CD8-positive, alpha-beta memory T cell (primary cell): ENCODE measurements at places on chromosomes 11 and 22.

GRCh38 chr22:24496661-24497060 lies 1.5 kb downstream of the UPB1 start:
- DNase-seq: no peak

GRCh38 chr11:67466962-67467771 lies 1.9 kb downstream of the TMEM134 start:
- no peak for DNase-seq

GRCh38 chr11:107929611-107930200 lies 1.5 kb downstream of the RAB39A start:
- DNase-seq: no peak

DNA sequence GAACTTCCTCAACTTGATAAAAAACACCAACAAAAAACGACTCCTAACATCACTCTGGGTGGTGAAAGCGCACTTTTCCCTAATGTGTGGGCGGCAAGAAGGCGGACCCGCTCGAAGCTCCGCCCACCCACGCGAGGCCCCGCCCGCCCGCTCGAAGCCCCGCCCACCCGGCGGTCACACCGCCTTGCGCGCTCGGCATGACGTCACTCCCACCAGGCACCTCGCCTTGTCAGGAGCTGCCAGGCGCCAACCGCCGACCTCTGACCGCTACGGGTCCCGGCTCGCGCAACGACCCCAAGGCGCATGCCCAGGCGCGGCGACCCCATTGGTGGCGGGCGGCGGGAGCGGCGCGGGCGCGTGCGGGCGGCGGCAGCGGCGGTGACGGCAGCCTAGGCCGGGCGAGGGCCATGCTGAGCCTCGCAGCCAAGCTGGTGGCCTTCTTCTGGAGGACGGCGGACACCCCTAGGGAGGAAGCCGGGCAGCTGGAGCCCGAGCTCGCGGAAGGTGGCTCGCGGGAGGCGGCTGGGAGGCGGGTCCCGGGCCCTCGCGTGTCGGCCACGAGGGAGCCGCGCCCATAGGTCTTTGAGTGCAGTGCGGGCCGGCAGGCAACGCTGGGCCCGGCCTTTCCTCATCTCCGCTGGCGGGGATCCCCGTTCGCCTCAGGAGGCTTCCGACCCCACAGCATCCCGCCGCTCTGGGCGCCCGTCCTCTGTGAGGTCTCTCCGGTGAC lies at the start of gene MOV10L1:
Gene MOV10L1, plus strand, starts transcription at position 325 of the 730 bp plus-strand sequence. Its CDS starts 83 bp downstream, at position 408.
- peak; percentile 18 for DNase-seq

DNA sequence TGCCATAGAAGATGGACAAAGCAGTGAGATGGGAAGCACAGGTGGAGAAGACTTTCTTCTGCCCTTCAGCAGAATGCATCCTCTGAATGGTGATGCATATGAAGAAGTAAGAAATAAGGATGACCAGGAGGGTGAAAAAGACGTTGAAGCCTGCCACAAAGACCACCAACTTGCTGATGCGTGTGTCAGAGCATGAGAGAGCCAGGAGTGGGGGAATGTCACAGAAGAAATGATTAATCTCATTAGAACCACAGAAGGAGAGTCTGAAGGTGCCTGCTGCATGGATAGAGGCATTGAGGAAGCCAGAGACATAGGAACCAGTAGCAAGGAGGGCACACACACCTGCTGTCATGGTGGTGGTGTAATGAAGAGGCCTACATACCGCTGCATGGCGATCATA lies 550 bp downstream of the OR5B21 start:
- no peak for DNase-seq

GRCh38 chr22:29029202-29030000 lies 32.2 kb downstream of the C22orf31 start:
- DNase-seq: no peak

DNA sequence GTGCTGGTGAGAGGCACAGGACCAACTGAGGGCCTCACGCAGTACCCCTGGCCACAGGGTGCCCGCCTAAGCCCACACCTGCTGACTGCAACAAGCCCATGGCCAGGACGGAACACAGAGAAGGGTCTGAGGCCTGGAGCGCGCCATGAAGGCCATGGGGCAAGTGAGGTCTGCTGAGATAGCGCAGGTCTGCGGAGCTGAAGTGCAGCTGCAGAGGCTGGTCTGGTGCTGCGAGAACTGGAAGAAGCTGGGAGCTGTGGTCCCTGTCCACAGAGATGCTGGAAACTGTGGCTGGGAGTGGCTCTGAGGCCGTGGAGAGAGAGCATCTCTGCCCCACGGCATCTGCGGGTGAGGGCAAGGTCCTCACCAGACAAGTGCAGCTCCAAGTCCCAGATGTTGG lies 8.3 kb downstream of the GALR3 start:
- no peak for DNase-seq

DNA sequence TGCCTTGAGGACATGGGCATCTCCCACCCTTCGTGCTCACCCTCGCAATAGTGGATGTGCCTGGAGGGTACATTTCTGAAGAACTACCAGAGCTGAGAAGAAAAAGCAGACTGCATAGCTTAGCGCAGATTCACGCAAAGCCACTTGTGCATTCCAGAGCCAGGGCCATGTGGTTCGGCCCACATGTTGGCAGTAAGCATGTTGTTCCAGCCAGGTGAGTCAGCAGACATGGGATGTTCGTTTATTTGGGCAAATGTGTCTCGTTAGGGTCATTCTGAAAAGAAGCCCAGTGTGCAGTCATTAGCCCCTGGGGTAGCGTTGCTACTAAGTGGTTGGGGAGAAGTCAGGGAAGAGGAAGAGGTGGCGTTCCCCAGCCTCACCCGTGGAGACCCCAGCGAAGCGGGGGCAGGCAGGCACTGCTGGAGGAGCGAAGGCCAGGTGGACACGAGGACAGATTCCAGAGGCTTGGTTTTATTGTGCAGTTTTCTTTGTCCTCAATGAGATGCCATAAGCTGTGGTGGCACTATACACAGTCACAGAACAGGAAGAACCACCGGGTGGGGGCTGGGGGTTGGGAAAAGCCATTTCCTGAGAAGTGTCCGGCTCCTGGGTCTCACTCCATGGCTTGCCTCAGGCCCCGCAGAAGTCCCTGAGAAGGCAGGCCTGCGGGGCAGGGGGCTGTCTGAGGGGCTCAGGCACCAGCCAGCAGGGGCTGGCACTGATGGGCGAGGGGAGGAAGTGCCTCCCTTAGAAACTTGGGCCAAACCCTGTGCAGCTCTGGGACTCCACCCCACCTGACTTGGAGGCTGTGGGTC lies 5.0 kb downstream of the THY1 start:
- no peak for DNase-seq

- no peak for DNase-seq
Measured at GRCh38 chr22:48084729-48085050, 1322.2 kb downstream of the TBC1D22A start.

- DNase-seq: no peak
Measured at GRCh38 chr11:97850701-97851100, 1170.0 kb upstream of the CNTN5 start.

- no peak for DNase-seq
Measured at GRCh38 chr11:106133529-106133928, 56.1 kb downstream of the AASDHPPT start.

DNA sequence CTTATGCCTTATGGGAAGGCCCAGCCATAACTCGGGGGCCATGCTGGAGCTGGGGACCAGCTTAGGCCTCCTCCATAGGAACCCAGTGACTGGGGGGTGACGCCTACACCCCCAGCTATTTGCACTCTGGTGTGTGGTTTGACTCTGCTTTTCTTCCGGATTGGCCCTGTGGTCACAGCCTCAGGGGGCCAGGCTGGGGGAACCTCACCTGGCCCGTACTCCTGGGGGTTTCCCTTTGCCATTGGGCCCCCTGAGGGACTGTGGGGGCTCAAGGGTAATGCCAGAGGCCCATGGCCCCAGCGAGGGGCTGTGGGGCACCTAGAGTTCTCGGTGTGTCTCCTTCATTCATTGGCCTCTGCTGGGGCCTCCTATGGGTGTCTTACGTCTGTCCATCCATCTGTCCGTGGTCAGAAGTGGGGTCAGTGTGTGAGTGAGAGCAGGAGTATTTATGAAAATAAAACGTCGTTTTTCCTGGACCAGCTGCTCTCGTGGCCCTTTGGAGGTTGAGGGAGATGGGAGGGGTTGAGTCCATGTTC lies 6.3 kb upstream of the SH3BP1 start:
- DNase-seq: peak; percentile 44

DNA sequence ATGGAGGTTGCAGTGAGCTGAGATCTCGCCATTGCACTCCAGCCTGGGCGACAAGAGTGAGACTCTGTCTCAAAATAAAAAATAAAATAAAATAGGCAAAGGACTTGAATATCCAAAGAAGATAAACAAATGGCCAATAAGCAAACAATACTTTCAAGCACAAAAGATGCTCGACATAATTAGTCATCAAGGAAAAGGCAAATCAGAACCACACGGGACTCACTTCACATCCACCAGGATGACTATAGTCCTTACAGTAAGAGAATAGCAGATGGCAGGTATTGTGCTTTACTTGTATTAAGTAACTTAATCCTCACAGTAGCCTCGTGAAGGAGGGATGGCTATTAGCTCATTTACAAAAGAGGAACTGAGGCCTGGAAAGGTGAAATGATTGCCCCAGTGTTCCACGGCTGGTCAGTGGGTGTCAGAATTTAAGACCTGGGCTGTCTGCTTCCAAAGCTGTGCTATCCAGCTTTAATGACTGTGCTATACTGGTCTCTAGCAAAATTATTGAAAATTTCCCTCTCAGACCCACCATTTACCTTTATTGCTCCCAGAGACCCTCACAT lies 40.2 kb upstream of the RBFOX2 start:
- no peak for DNase-seq
